ENCODE measurements at places on chromosomes 11 and 22.

- DNase-seq: no peak
Measured at GRCh38 chr22:42967005-42967404, 47.9 kb downstream of the PACSIN2 start.

GRCh38 chr22:34702279-34702678 is 363.7 kb upstream of the ISX start:
- no peak for DNase-seq

DNA sequence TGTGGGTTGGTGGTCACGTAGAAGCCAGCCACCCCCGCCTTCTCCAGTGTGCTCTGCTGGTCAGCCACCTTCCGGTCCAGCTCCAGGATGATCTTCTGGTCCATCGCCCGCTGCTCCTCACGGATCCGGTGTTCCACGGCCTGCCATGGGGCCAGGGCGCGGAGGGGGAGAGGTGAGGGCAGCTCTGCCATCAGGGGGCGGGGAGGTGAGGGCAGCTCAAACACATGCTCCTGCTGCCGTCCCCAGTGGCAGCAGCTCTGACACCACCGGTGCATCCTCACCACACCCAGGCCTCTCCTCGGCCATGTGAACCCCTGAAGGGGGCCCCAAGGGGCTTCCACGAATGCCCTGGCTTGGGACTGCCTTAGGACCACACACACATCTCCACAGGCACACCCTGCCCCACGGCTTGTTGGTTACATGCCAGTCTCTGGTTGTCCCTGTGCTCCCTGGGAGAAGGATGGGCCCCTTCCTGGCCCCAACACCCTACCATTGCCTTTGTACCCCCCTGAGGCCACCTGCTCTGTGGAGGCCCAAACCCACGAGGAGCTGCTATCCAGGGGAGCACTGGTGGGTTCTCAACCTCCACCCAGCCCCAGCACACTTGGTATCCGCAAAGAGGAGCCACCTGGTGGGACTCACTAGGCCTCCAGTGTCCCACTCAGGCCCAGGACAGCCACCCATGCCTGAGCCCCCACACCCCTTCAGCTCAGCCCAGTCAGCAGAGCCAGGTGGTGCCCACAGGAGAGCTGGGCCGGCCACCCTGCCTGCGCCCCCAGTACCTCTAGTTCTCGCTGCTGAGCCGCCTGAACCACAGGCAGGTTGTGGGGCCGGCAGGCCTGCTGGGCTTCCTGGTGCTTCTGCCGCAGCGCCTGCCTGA is 4.3 kb downstream of the DGCR6L start:
- DNase-seq: no peak

- DNase-seq: no peak
Measured at GRCh38 chr22:26264162-26264561, 94.9 kb downstream of the SEZ6L start.

- DNase-seq: no peak
Measured at GRCh38 chr22:34966980-34967565, 98.9 kb upstream of the ISX start.

- DNase-seq: no peak
Measured at GRCh38 chr11:72067266-72067665, 13.1 kb downstream of the NUMA1 start.

GRCh38 chr11:123452794-123453193 is 22.7 kb downstream of the GRAMD1B start:
- DNase-seq: no peak

DNA sequence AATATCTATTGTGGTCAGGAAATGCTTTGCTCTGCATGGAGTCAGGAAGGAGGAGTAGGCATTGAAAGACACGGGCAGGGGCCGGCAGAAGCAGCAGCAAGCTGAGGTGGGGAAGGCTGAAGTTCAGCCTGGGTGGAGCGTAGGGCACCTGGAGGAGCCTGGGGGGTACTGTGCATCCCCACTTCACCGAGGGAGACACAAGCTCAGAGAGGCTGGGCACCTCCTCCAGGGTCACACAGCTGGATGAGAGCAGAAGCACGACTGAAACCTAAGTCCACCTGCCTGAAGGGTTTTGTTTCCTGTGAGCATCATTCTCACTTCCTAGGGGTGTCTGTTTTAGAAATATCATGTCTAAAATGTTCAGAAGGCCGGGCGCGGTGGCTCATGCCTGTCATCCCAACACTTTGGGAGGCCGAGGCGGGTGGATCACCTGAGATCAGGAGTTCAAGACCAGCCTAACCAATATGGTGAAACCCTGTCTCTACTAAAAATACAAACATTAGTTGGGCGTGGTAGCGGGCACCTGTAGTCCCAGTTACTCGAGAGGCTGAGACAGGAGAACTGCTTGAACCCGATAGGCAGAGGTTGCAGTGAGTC is 138.3 kb downstream of the MPPED1 start:
- no peak for DNase-seq

DNA sequence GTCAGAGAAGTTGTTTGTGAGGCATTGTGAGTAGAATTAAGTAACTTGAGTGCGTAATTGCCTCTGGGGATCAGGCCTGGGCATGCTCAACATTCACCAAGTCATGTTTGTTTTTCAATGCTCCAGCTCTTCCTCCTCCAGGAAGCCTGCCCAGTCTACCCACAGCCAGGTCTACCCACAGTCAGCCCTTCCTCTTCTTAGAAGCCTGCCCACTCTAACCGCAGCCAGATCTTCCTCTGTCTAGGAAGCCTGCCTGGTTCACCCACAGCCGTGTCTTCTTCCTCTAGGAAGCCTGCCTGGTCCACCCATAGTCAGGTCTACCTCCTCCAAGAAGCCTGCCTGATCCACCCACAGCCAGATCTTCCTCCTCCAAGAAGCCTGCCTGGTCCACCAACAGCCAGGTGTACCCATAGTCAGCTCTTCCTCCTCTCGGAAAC is 25.0 kb downstream of the LRP5 start:
- DNase-seq: no peak

GRCh38 chr11:68438658-68439259 is 21.8 kb upstream of the PPP6R3 start:
- no peak for DNase-seq

DNA sequence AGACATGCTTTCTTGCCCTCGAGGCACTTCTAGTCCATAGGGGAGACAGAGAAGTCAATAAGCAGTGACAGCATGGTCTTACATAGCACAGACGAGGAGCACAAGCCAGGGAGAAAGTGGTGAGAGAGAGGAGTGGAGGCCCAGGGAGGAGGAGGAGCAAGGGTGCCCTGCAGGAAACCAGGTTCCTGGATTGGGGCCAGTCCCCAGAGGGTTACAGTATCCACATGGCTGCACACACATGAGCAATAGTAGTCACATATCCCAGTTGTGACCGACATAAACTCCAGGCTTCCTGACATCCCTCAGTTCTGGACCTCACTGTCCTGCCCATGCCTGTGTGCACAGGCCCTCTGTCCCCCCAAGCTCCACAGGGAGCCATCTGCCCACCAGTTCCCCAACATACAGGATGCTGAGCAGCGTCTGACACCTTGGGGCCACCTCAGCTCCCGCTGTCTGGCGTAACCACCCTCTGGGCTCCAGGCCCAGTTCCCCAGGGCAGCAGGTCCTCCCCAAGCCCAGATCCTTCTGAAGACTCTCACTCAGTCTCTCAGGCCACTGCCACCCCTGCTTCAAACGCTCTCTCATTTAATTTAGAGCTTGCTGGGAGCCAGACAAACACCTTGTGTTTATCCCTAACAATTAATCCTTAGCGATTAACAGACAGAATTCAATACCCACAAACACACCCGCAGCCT is 53.7 kb downstream of the DSCAML1 start:
- DNase-seq: no peak

GRCh38 chr11:125264100-125265022 is 99.8 kb downstream of the PKNOX2 start:
- no peak for DNase-seq

GRCh38 chr11:74682731-74683278 is 48.4 kb downstream of the CHRDL2 start:
- no peak for DNase-seq

GRCh38 chr11:66723693-66724092 is 5.3 kb downstream of the SPTBN2 start:
- no peak for DNase-seq

GRCh38 chr11:43440486-43440885 is 81.8 kb downstream of the TTC17 start:
- DNase-seq: no peak

DNA sequence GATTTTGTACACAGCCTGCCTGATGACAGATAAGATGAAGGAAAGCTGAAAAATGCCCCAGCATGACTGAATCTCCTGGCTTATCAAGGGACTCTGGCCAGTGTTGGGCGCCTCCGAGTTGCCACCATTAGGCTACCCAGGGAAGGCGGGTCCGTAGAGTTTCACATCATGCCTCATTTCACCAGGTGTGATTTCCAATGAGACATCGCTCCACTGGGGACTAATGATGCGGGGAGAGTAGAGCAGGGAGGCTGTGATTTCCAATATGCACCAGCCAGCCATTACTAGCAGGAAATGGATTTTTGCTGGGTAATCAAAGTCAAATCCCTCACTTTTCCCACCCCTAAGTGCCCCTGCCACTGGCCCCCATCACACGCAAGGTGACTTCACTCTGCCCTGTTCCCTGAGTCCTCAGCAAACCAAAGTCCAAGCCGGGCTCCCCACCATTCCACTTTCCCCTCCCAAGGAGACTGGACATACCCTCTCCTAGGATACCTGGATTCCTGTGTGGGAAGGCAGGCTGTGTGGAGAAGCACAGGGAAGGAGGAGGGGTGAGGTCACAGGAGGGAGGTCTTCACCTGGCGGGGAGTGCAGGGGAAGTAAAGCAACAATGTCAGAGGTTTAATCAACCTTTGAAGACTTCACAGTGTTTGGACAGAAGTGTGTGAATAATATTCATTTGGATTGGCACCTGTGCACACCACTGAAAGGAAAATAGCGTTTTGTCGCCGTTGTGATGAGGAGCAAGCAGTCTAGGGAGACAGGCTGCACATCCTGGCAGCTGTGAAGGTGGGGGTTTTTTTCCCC is 613.3 kb upstream of the CADM1 start:
- DNase-seq: no peak

GRCh38 chr11:27227736-27228135 is 135.3 kb downstream of the CCDC34 start:
- no peak for DNase-seq

GRCh38 chr11:115959081-115959486 is 454.9 kb upstream of the CADM1 start:
- DNase-seq: no peak

DNA sequence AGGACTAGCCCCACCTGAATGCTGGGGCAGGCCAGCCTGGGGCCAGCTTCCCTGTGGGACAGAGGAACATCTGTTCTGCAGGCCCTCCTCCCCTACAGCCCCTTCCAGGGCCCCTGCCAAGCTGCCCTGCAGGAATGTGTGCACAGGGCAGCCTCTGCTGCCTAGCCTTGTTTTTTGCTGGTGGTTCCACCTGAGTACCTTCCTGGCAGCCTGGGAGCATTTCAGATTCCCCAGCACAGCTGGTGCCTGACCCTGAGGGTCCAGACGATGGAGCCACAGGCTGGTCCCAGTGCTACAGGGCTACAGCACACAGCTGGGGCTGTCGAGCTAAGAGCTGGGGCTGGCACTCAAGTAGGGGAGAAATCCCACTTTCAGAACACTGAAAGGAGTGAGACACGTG is 22.3 kb upstream of the GPR83 start:
- no peak for DNase-seq

DNA sequence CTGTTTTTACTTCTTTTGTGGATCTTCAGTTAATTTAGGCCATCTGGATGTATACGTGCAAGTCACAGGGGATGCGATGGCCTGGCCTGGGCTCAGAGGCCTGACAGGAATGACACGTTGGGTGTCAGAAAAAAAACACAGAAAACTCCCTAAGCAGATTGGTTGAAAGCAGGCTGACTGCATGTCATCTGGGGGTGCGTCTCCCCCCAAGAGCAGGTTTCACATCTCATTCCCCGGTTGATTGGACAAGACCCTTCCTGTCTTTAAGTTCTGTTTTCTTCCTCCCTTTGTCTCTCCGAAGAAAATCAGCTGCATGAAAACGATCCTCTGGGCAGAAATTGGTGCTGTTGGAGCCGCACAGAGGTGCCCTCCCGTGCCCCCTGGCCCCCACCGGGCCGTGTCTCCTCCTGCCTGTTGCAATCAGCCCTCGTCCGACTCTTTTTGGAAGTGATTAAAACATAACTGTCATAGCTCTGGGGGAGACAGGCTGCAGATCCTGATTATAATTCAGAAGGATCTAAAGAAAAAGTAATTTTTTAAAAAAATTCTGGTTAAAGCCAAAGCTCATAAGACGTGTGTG is 71.8 kb upstream of the PARVG start:
- no peak for DNase-seq

- no peak for DNase-seq
Measured at GRCh38 chr11:130606178-130606577, 157.7 kb downstream of the ADAMTS15 start.

DNA sequence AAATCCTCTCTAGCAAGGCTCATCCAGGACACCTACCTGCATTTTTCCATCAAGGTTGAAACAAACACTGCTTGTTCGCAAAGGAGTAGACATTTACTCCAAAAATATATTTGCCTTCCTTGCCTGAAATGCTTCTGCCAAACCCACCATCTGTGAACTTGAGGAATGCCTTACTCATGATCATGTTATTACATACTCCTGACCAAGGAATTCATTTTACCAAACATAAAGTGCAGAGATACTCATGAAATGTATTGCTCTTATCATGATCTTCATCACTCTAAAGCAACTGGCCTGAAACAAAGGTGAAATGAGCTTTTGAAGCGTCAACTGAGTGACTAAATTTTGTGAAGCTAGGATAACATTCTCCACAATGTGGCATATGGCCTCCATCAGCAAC is 243.1 kb upstream of the CCDC179 start:
- no peak for DNase-seq

- peak; percentile 3 for DNase-seq
Measured at GRCh38 chr11:126655807-126656128, 300.3 kb downstream of the ST3GAL4 start.

- DNase-seq: no peak
Measured at GRCh38 chr22:36422287-36423014, 34.7 kb upstream of the MYH9 start.

GRCh38 chr11:20672575-20672974 is 3.2 kb downstream of the NELL1 start:
- no peak for DNase-seq

GRCh38 chr11:38005597-38005996 is 1407.6 kb upstream of the RAG2 start:
- no peak for DNase-seq

DNA sequence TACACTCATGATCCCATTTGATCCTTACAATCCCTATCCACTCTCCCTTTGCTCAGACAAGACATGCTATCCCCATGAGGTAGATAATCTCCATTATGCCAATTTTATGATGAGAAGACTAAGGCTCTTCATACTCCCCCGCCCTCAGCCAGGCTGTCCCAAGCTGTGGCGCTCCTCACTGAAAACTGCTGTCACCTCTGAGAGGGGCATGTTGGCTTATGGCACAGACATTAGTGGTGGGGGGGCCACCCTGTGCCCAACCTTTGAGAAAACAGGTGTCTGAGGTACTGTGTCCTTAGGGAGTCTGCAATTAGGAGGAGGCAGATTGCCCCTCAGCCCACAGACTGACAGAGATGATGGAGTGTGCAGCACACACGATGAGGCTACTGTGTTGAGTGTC is 2.4 kb downstream of the DDTL start:
- no peak for DNase-seq
